ENCODE measurements at places on chromosomes 7 and 10.

- DNase-seq, result no peak
Measured at GRCh38 chr7:106460792-106461254, 176.0 kb upstream of the NAMPT start.

GRCh38 chr10:96820765-96821164, 11.3 kb upstream of the LCOR start:
- no peak for DNase-seq

DNA sequence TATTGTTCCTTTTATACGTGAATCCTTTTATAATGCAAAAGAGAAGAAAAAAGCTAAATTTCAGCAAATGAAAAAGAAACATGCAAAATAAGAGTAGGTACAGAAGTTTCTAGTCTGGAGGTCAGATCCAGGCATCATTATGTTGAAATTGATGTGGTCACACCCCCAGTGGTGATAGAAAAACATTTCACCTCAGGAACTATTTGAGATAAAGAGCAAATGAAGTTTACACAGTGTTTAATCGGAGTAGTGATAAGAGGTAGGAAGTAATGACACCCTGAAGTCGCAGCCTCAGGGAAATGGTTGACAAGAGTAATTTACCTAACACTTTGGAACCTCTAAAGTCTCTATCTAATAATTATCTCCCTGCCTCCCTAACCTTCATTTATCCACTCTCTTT, 536.0 kb upstream of the STEAP1 start:
- no peak for DNase-seq

DNA sequence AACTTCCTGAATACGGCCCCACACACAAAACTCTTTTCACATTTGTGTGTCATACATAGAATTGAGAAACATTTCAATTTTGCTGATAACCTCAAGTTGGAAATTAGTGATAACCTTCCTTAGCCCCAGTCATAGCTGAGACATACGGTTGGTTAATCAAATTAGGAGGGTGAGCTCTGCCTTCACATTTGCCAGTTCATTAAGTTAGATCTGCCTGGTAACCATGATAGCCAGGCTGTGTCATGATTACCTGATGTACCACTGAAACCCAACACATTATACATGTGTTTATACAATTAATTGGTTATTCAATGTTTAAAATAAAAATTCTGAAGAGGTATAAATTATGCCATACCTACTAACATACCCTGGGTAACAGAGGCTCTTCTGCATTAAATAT, 60.8 kb upstream of the RAB11FIP2 start:
- no peak for DNase-seq

- peak; percentile 12 for DNase-seq
Measured at GRCh38 chr7:82335927-82336326, 107.7 kb downstream of the CACNA2D1 start.

DNA sequence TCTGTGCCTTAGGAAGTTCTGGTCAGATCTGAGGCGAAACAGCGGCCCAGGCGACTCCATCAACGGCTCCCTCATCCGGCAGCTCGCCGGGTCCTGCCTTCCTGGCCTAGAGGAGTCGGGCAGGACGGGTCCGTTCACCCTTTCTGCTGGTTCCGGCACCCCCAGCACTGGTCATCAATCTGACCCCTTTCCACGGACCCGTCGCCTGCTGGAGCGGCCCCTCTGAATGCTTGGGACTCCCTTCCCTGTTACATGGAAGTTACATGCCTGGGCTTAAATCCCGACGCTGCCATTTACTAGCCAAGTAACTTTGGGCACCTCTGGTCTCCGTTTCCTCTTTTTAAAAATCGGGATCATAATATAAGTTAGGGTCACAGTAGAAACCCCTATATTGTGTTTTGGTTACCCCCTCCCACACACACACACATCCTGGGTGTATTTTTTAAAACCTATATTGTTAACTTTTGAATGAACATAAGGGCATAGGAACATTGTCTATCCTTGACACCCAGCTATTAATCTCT, 607 bp upstream of the GGCT start:
- no peak for DNase-seq

- no peak for DNase-seq
Measured at GRCh38 chr10:73877533-73878160, 3.3 kb upstream of the CAMK2G start.

- DNase-seq, result no peak
Measured at GRCh38 chr7:14738086-14738485, 164.5 kb downstream of the DGKB start.

DNA sequence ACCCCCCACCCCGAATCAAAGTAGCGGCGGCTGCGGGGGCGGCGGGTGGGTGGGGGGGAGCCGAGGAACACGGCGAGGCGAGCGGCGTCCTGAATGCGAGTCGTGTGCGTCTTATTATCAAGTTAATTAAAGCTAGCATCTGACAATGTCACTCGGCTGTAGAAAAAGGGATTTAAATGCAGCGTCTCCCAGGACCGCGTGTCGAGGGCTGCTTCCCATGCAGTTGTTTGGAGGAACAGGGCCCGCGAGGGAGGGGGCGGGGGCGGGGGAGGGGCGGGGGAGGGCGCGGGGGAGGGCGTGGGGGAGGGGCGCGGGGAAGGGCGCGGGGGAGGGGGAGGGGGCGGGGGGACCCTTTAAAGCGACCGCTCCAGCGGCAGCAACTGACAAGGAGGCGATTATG, 2.7 kb upstream of the UNCX start:
- DNase-seq, result no peak

GRCh38 chr7:44769776-44770294, 21.2 kb downstream of the ZMIZ2 start:
- peak; percentile 76 for DNase-seq

GRCh38 chr7:33196221-33196620, 66.9 kb downstream of the BBS9 start:
- DNase-seq, result no peak

DNA sequence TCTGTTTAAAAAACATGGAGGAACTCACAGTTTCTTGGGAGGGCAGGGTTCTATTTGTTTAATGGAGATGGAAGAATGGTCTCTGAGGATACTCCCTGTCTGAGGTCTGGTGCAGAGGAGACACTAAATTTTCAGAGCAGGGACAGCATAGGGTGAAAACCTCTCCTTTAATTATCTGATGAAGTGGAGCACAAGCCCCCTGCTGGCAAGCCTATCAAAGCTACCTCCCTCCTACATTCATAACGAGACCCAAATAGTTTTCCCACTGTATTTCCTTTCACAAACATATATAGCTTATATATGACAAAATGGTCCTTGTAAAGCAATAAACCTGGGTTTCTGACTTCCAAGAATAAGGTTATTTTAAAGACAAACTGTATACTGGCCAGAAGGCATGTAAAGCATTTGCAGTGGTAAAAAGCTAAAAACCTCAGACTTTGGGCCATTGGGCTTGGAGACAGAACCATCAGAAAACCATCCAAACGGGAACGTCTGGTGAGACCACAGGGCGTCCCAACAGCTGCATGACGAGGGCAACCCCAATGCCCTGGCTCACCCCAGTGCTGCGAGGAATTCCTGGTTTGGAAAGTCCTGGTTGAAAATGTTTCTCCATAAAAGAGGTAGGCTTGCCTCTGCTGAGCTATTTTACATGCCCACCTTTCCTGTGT, 201.3 kb downstream of the FANK1 start:
- DNase-seq, result no peak

- peak; percentile 40 for DNase-seq
Measured at GRCh38 chr10:72353028-72353964, 1.4 kb downstream of the DNAJB12 start.

GRCh38 chr7:106486331-106486730, 174.6 kb downstream of the CCDC71L start:
- DNase-seq, result peak; percentile 53

DNA sequence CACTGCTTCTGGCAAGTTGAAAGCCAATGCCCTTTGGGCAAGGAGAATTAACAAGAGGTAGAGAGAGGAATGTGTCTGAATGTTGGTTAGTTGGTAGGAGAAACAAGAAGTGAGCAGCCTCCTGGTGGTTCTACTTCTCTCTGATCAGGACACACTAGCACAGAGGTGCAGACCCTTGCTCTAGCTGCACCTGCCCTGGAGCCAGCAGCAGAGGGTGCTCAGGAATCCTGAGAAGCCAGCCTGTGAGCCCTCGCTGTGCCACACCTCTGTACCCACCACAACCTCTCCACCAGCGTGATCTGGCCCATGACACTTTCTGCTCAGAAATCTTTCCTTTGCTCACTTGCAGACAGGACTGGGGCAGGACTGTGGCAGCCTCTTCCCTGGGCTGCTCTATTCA, 364.7 kb downstream of the RPS24 start:
- DNase-seq, result no peak
